Thoracic aorta (tissue), 2 donors: ENCODE measurements at places on chromosomes 7 and 10. TPM values are rescaled to one million over a fixed set of nuclear protein-coding genes. Genes with fewer than 3 reads are reported as not detected.

DNA sequence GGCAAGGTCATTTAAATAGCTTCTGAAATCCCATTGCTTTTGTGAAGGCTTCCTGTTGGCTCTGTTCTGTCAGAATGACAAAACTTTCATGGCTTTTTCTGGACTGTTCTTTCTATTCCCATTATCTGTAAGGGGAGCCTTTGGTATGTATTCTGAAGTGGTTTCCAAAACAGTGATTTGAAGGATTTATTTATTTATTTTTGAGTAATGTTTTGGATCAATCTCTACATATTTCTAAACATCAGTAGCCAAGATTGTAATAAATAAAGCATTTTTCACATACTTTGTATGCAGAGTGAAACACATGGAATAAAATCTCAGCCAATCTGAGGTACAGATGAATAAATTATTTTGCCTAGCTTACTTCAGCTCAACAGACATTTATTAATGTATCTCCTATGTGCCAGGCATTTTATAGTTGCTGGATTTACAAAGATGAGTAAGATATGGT, 121.1 kb downstream of the BBS9 start:
- no peaks in the 10 kb centered on the region for H3K27me3 ChIP-seq
- no peaks in the 10 kb centered on the region for H3K36me3 ChIP-seq
- H3K4me3 ChIP-seq = no peak overlapping the region
- no peak for DNase-seq
- H3K27ac ChIP-seq = no peak overlapping the region

DNA sequence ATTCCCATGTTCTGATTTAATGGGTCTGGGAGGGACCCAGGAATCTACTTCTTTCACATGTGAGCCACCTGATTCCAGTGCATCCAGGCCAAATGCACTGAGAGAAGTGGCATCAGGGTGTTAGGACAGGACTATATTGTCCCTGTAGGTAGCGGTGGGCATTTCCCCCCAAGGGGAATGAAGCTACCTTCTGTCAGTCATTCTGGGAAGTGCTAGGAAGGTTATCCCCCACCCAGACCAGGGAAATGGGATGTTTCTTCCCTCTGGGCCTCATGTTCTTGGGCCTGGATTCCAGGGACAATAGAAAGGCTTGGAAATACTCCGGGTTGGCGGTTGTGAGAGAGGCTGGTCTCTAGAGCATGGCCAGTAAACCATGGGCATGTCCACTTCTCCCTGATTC, 20.8 kb downstream of the C10orf53 start:
- H3K27me3 ChIP-seq = no peaks in the 10 kb centered on the region
- H3K4me1 ChIP-seq = no peaks in the 10 kb centered on the region
- H3K27ac ChIP-seq = no peak overlapping the region
- DNase-seq = no peak

- no peaks in the 10 kb centered on the region for H3K4me1 ChIP-seq
- DNase-seq = no peak
- H3K4me3 ChIP-seq = no peak overlapping the region
- H3K36me3 ChIP-seq = no peaks in the 10 kb centered on the region
- H3K27me3 ChIP-seq = no peaks in the 10 kb centered on the region
Measured at GRCh38 chr7:101795461-101795860, 22.0 kb upstream of the CUX1 start.

DNA sequence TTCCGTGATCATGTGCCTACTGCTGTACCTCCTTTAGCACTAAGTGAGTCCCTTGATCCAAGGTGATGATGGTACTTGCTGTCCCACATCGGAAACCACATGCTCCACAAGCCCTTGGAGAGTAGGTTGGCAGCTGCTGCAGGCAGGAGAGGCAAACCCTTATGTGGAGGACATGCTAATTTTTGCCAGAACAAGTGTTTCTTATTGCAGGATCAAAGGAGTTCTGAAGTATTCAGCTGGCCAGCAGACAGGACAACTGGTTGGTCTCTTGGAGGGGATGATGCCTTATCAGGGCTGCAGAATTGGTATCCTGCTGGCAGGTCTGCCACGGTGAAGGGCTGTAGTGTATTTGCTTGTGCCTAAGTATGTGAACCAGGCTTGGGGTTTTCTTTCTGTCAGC, 36.8 kb downstream of the NACAD start:
- peaks cover 2% of the 10 kb centered on the region for H3K36me3 ChIP-seq
- H3K27ac ChIP-seq = no peak overlapping the region
- DNase-seq = no peak
- no peaks in the 10 kb centered on the region for H3K4me1 ChIP-seq

GRCh38 chr7:157682064-157682945, 345.5 kb downstream of the DNAJB6 start:
- no peak for DNase-seq
- H3K4me1 ChIP-seq = no peaks in the 10 kb centered on the region
- H3K36me3 ChIP-seq = no peaks in the 10 kb centered on the region

GRCh38 chr7:18890134-18890533, 227.3 kb downstream of the TWIST1 start:
- no peaks in the 10 kb centered on the region for H3K27me3 ChIP-seq
- peaks cover 8% of the 10 kb centered on the region for H3K4me1 ChIP-seq
- H3K27ac ChIP-seq = no peak overlapping the region
- H3K36me3 ChIP-seq = no peaks in the 10 kb centered on the region

- H3K4me3 ChIP-seq = no peak overlapping the region
- H3K4me1 ChIP-seq = no peaks in the 10 kb centered on the region
- DNase-seq = no peak
- H3K27ac ChIP-seq = no peak overlapping the region
- H3K36me3 ChIP-seq = no peaks in the 10 kb centered on the region
- no peaks in the 10 kb centered on the region for H3K27me3 ChIP-seq
Measured at GRCh38 chr7:157310676-157311185, 26.1 kb upstream of the DNAJB6 start.

DNA sequence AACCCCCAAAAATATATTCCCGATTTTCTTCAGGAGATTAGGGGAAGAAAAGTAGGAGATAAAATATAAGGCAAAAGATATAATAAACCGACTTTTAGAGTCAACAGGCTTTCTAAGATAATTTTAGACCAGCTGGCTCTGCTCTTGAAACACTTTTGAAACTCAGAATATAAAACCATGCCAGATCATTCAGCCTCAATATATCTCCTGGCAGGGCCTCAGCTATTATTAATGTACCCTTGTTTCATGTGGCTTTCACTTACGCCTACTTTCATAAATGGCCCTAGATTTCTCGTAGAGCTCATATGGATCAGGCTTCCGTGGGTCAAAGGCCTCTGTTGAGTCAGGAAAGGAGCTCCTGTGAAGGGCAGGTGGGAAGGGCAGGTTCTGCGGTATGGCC, 396.0 kb downstream of the PHTF2 start:
- H3K36me3 ChIP-seq = no peaks in the 10 kb centered on the region
- no peak overlapping the region for H3K4me3 ChIP-seq
- no peaks in the 10 kb centered on the region for H3K4me1 ChIP-seq
- H3K27me3 ChIP-seq = no peaks in the 10 kb centered on the region

DNA sequence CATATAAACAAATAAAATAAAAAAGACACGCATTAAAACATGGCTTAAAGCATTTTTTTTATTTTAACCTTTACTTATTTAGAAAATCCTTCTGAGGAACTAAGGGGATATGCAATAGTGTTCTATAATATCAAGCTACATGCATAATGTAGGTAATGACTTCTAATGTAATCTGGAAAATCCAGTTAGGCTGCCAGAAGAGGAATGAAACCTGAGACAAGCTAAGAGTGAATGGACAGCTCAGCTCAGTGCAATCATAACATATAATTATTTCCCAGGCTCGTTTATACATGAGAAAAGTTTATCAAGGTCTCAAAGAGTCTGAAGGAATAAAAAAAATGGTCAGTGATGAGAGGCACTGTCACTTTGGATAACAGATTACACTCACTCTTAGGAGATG, 649.0 kb upstream of the PCDH15 start:
- H3K4me3 ChIP-seq = no peak overlapping the region
- no peak for DNase-seq
- no peaks in the 10 kb centered on the region for H3K4me1 ChIP-seq
- no peaks in the 10 kb centered on the region for H3K27me3 ChIP-seq

DNA sequence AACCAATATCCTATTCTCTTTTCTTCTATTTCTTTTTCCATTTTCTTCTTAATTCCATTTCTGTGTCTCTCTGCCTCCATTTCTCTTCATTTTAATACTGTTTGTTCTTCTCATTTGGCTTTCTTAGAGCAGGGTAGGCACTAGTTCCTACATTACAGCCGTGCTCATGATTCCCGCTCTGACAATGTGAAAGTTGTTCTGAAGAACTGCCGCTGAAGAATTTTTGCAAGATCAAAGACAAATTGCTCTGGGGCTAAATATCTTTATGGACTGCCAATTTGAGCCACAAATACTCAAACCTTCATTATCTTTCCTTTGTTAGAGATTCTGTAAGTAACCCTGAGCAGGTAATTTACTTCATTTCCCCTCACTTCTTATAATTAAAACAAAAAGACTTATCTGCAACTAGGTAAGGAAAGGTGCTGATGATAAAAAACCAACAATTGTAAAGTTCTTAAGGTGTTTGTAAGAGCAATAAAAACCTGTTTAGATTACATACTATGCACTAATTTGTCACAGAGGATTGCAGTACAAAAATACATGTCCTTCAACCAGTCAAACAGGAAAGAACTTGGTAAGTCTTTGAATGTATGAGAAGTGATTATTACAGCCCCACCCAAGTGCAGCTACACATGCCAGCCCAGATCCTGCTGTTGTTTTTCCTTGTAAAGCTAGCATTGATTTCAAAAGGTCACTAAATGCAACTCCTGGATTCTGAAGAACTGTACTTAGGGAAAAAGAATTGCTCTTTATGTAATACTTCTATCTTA, 127.5 kb downstream of the COL28A1 start:
- H3K36me3 ChIP-seq = no peaks in the 10 kb centered on the region
- no peaks in the 10 kb centered on the region for H3K27me3 ChIP-seq

GRCh38 chr10:65847436-65848230, 1078.2 kb upstream of the LRRTM3 start:
- no peaks in the 10 kb centered on the region for H3K4me1 ChIP-seq
- DNase-seq = no peak
- no peak overlapping the region for H3K27ac ChIP-seq
- H3K4me3 ChIP-seq = no peak overlapping the region

GRCh38 chr10:49398986-49399385, 3.1 kb upstream of the DRGX start:
- no peak overlapping the region for H3K27ac ChIP-seq
- no peak overlapping the region for H3K4me3 ChIP-seq
- peaks cover 28% of the 10 kb centered on the region for H3K27me3 ChIP-seq

DNA sequence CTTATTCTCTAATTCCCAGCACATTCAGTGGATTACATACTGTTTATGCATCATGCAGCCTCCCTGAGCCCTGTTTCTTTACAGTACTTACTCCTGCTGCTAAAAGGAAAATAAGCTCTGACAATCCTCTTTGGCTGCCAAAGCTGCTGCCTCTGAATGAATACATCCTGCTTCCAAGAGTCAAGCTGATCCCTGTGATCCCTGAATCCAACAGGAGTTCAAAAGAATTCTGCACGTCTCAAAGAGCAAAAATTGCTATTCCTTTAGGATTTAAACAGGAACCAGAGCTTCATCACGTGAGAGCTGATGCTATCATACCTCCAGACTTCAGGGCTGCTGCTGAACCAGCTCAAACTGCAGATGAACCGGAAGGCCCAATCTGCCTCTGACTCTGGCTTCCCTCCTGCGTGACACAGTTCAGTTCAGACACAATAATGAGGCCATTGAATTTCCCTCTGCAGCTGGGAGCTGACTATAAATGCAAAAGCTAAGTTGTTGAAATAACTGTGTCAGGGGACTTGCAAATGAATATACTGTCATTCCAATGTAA, 851.0 kb upstream of the PHF14 start:
- H3K4me1 ChIP-seq = no peaks in the 10 kb centered on the region
- no peak overlapping the region for H3K27ac ChIP-seq
- no peak overlapping the region for H3K4me3 ChIP-seq
- no peak for DNase-seq
- no peaks in the 10 kb centered on the region for H3K36me3 ChIP-seq

GRCh38 chr10:18418541-18419215, 232.7 kb downstream of the NSUN6 start:
- no peaks in the 10 kb centered on the region for H3K36me3 ChIP-seq
- no peaks in the 10 kb centered on the region for H3K27me3 ChIP-seq
- no peak for DNase-seq
- no peak overlapping the region for H3K27ac ChIP-seq

GRCh38 chr7:131869169-131869844, 312.9 kb upstream of the PODXL start:
- no peak overlapping the region for H3K4me3 ChIP-seq
- H3K36me3 ChIP-seq = no peaks in the 10 kb centered on the region
- DNase-seq = no peak
- no peak overlapping the region for H3K27ac ChIP-seq
- no peaks in the 10 kb centered on the region for H3K27me3 ChIP-seq

DNA sequence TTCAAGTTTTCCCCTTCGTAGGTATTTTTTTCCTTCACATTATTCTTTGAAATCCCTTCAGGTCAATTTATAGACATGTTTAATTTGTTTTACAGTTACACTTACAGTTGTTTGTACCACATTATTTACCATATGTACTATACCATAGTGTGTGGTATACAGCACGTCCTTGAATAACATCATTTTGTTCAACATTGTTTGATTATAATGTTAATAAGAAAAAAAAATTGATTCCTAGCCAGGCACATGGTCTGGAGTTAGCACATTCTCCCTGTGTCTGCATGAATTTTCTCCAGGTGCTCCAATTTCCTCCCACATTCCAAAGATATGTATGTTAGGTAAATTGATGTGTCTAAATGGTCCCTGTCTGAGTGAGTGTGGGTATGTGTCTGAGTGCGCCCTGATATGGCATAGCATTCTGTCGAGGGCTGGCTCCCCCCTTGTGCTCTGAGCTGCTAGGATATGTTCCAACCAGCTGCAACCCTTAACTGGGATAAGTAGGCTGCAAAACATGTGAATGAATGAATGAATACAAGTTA, 247.6 kb downstream of the CCDC7 start:
- DNase-seq = no peak
- H3K36me3 ChIP-seq = peaks cover 4% of the 10 kb centered on the region
- no peaks in the 10 kb centered on the region for H3K27me3 ChIP-seq
- H3K4me3 ChIP-seq = no peak overlapping the region
- H3K4me1 ChIP-seq = no peaks in the 10 kb centered on the region
- H3K27ac ChIP-seq = no peak overlapping the region

Gene FZD8
- 21.3 TPM for total RNA-seq

Gene SLC26A4
- 0.81 TPM for total RNA-seq

Gene TSPAN15
- total RNA-seq = 4.7 TPM

Gene C7orf25
- total RNA-seq = 17.1 TPM

Gene CREB5
- total RNA-seq = 49.1 TPM

Gene FXYD4
- not detected for total RNA-seq

Gene ZP3
- 1.6 TPM for total RNA-seq

Gene PNLIPRP2
- not detected for total RNA-seq

Gene ZNF804B
- total RNA-seq = not detected

Gene OR2A42
- total RNA-seq = 0.49 TPM
